Umbilical cord (tissue), 2 donors: ENCODE measurements at places on chromosomes 7 and 10.
A peak's percentile ranks its signal among the peaks of the same experiment; 100 is the strongest.

- no peak for DNase-seq
These were observed 42.8 kb upstream of the SEPHS1 start for GRCh38 chr10:13390604-13391522.

- no peak for DNase-seq
These were observed 68.9 kb downstream of the MGAM2 start for GRCh38 chr7:142180426-142180825.

DNA sequence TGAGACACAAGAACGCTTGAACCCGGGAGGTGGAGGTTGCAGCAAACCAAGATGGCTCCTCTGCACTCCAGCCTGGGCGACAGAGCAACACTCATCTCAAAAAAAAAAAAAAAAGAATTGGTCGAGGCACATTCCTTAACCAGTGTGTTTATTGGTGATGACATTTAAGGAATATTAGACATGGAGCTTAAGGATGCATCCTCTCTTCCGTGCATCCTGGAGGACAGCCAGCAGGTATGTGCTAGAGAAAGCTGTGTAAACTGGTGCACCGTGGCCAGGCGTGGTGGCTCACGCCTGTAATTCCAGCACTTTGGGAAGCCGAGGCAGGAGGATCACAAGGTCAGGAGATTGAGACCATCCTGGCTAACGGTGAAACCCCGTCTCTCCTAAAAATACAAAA, 11.8 kb downstream of the ZKSCAN1 start:
- DNase-seq = no peak

DNA sequence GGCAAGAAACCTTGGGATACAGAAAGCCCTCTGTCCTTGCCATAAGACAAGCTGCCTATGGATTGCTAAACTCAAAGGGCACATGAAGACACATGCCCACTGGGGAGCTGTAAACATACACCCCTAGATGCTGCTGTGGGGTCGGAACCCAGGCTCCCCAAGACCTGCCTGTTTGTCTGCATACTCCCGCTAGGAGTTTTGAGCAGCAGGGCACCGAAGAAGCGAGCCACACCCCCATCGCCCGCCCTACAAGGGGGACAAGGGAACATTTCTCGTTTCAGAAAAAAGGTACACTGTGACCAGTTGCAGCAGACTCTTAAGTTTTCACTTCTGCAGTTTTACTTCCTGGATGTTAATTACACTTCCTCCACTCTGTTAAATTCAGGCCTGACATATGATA, 680.2 kb upstream of the GHITM start:
- no peak for DNase-seq

- no peak for DNase-seq
These were observed 13.6 kb downstream of the HOXA1 start for GRCh38 chr7:27082171-27082570.

DNA sequence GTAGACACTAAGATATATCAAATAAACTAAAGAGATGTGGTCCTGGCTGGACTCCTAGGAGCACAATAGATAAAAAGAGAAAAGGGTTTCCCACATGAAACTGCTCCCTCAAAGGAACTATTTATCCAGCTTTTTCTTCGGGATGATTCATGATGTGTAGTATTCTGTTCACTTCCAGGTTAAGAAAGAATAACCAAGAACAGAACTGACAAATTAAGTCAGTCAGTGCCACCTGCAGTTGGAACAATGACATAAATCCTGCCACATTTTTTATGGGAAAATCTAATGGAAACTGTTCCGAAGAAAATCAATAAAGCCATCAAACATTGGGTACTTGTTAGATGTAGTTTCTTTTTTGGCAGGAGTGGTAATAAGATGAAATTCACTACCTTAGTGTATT, 87.1 kb downstream of the POLR1F start:
- no peak for DNase-seq

DNA sequence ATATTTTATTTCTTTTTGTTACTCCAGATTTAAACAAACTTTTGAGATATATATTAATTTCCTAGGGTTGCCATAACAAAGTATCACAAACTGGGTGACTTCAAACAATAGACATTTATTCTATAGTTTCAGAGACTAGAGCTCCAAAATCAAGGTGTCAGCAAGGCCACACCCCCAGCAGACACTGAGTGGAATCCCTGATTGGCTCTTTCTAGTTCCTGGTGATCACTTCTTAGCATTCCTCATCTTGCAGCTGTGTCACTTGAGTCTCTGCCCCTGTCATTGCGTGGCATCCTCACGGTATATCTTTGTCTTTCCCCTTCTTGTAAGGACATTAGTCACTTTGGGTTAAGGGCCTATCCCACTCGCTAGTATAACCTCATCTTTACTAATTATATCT, 7.6 kb upstream of the SLC26A3 start:
- DNase-seq = no peak

DNA sequence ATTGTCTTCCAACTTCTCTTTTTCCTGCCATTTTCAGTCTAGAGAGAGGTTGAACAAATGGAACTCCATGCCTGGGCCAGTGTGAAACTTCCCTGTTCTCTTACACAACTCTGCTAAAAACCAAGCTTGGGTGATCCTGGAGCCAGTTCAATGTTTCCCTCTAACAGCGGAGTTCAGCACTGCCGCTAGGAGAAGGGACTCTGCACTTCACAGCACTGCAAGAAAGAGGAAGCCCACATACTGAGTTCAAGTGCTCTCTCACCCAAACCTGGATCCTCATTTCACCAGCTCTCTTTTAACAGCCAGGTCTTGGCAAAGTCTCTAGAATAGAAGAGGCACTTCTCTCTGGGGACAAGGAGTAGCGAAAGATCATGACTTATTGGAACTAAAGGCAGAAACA, 18.8 kb downstream of the FOXI2 start:
- DNase-seq = no peak

- DNase-seq = no peak
These were observed 259.7 kb downstream of the DNAJB6 start for GRCh38 chr7:157596471-157596870.

DNA sequence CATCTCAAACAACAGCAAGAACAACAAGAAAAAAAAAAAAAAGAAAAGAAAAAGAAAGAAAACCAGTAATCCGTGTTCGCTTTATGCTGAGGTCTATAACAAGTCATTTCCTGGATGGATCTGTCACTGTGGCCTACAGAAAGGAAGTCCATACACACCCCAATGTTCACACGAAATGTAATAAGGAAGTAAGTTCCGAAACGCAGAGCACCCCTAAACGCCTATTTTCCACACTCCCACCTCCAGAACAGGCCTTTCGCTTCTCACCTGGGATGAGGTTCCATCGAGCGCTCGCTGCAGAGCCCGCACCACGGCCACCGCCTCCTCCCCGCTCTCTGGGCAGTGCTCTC, 735 bp downstream of the ZNF394 start:
- DNase-seq = peak; percentile 15
